ENCODE measurements at places on chromosomes 1 and 21.

DNA sequence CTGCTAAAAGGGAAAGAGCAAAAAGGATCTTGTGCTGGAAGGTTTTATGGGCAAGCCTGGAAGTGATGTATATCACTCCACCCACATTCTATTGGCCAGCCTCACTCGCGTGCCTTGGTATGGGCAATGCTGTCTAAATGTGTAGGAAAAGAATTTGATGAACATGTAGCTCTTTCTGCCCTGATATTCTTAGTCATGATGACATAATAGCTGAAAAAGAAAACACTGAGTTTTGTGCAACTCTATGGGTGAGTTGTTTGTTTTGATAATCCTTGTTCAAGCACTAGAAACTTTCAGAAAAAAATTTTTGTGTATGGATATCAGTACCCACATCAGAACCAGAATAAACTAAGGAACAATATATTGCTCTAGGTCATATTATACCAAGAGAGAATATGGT is 231.5 kb upstream of the ST6GALNAC5 start:
- no peak for DNase-seq

GRCh38 chr1:116494353-116494692 is 76.5 kb downstream of the CD58 start:
- DNase-seq = no peak

- no peak for DNase-seq
Observed at GRCh38 chr1:46448109-46448911, 41.3 kb upstream of the DMBX1 start.

GRCh38 chr21:33660406-33660805 is 18.1 kb downstream of the ITSN1 start:
- no peak for DNase-seq

DNA sequence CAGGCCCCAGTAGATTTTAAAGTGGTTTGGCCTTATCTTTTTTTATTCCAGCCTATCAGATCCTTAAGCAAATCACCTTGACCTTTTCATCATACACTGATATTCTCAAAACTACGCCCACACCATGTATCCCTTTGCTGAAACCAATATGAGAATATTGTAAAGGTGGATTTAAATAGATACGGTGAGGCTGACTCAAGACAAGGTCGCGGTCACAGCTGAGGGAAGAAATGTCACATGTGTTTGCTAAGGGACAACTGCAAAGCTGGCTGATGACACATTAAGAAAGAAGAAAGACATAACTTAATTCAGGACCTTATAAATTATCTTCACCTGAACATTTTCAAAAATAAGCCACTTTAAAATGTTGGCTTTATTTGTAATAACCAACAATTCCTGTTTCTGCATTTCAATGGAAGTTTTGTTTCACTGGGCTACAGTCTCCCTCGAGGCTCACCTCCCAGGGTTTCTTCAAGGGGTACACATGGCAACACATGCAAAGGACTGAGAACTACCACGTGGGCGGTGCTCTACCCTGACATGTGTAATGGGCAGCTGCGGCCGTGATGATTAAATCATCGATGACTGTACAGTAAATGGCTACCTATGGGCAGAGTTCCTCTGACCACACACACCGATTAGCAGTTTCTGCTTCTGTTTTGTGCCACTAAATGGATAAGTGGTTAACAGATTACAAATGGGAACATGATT is 189.5 kb downstream of the SIPA1L2 start:
- DNase-seq = no peak

DNA sequence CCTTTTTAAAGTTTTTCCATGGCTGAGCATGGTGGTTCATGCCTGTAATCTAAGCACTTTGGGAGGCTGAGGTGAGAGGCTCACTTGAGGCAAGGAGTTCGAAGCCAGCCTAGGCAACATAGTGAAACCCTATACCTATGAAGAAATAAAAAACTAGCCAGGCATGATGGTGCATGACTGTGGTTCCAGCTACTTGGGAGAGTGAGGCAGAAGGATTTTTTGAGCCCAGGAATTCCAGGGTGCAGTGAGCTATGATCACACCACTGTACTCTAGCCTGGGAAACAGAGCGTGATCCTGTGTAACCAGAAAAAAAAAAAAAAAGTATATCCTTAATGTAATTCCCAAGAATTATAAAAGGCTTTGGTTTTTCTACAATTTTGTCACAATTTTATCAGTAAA is 17.4 kb downstream of the DEPDC1 start:
- no peak for DNase-seq

DNA sequence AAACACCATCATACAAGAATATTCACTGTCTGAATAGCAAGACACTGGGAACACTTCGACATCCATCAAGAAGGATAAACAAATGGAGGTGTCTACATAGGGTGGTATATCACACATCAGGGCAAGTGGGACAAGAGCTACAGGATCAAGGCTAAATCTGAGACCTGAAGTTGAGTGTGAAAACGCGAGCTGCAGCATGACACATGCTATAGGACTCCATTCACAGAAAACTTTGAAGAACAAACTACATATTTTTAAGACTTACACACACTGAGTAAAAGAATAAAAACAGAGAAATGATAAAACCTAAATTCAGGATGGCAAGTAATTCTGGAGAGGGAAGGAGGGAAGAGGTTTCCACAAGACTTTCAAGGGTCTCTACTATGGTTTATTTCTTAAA is 2.1 kb downstream of the TTC39A start:
- no peak for DNase-seq

GRCh38 chr1:16617778-16618580 is 4.6 kb upstream of the NBPF1 start:
- no peak for DNase-seq

GRCh38 chr1:246367041-246367440 is 140.0 kb downstream of the SMYD3 start:
- DNase-seq = no peak

- DNase-seq = no peak
Observed at GRCh38 chr1:218739426-218739825, 394.3 kb downstream of the TGFB2 start.

- no peak for DNase-seq
Observed at GRCh38 chr1:75501577-75502295, 109.2 kb downstream of the SLC44A5 start.

DNA sequence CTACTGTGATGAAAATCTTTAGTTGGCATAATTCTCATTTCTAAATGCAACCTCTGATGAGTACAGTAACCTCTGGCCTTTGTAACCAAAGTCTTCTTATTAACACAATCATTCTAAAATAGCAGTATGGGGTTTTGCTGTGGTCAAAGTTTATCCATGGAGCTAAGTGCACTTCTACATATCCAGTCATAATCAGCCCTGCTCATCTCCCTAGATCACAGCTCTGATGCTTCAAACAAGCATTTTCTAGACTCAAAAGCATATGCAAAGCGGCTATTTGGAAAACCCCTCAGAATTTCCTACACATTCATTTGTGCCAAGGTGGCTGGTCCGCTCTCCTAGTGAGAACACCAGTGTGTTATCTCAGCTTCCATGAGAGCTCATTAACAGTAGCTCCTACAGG is 418.6 kb downstream of the MRPL39 start:
- DNase-seq = no peak
